ENCODE measurements at places on chromosomes 12 and 14. TPM values are rescaled to one million over a fixed set of nuclear protein-coding genes. Genes with fewer than 3 reads are reported as not detected.

DNA sequence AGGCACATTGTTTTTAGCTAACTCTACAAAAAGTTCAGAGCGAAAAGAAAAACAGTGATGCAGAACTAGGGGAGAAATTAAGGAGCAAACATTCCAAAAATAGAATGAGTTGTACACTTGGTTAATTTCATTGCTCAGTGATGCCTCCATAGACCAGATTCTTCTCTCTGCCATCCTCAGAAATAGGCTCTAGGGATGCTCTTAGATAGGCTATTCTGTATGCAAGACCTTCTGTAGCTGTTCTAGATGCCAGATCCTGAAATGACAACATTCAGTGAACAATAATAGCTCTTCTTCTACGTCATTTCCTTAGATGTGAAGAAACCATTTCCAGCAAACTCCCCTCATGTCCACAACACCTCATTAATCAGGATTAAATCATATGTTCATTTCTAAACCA is 466.3 kb downstream of the DIO2 start:
- DNase-seq = no peak

DNA sequence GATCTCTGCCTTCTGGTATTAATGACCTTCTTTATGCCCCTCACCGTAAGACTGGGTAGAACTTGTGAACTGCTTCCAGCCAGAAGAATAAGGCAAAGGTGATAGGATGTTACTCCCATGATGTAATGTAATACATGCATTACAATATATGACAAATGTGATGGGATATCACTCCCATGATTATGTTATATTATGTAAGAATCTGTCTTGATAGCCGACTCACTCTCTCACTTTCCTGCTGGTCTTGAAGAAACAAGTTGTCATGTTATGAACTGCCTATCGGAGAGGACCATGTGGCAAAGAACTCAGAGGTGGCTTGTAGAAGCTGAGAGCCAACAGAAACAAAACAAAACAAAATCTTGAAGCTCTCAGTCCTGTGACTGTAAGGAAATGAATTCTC is 30.6 kb upstream of the OSBPL8 start:
- DNase-seq = no peak

DNA sequence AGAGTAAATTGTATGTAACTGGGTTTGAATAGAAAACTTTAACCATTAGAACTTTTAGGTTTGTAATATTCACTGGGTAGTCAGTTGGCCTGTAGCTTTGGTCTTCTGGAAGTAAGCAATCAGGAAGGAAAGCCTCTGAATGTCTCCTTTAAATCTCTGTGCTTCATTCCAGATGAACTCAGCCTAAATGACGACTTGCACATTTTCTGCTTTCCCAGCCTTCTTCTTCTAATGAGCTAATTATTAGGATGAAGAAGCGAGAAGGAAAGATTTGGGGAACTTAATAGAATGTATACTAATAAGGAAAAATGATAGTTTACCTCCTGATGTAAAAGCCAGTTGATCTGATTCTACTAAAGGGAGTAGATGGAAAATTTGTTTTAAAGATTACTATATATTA is 90.4 kb downstream of the MIA2 start:
- DNase-seq = no peak

- peak; percentile 35 for DNase-seq
These were observed 111.9 kb downstream of the HMGA2 start for GRCh38 chr12:65935906-65936901.

GRCh38 chr14:57254884-57255283 is 13.8 kb downstream of the EXOC5 start:
- no peak for DNase-seq

DNA sequence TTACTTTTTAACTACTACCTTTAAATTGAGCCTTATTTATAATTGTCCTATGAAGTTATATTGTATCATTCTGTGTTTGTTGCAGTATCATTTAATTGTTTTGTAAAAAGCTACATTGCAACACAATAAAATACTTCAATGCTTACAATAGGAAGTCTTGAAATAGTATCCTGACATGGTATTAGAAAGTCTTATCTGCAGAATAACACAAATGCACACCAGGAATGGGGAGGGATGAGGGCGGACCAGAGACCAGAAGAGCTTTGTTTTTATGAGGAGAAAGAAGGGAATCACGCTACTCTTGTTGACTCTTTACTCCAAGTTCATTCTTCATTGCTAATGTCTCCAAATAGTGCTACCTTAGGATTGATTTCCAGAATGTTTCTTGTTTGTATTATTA is 120.2 kb downstream of the MON2 start:
- DNase-seq = no peak

GRCh38 chr12:14769466-14769968 is 33.8 kb downstream of the WBP11 start:
- no peak for DNase-seq

The NPAS3 gene
- total RNA-seq = 0.48 TPM

The NUAK1 gene
- total RNA-seq = 6.9 TPM

The CCDC38 gene
- total RNA-seq = not detected

The SPX gene
- total RNA-seq = 1.3 TPM
